Heart right ventricle (tissue), 16 donors: ENCODE measurements at places on chromosomes 7 and 10. TPM values are rescaled to one million over a fixed set of nuclear protein-coding genes. Genes with fewer than 3 reads are reported as not detected.

GRCh38 chr7:17041324-17041723, 159.5 kb upstream of the AGR3 start:
- no peaks in the 10 kb centered on the region for H3K27me3 ChIP-seq
- peak overlapping the region; percentile 2 for H3K4me3 ChIP-seq
- H3K27ac ChIP-seq: peak overlapping the region; percentile 74
- no peak for DNase-seq
- no peaks in the 10 kb centered on the region for H3K36me3 ChIP-seq

- H3K36me3 ChIP-seq: peaks cover 8% of the 10 kb centered on the region
- H3K4me1 ChIP-seq: peaks cover 26% of the 10 kb centered on the region
- H3K4me3 ChIP-seq: no peak overlapping the region
- DNase-seq: peak; percentile 22
- no peaks in the 10 kb centered on the region for H3K27me3 ChIP-seq
- H3K27ac ChIP-seq: no peak overlapping the region
Measured at GRCh38 chr10:24468281-24468751, 255.4 kb downstream of the ARHGAP21 start.

DNA sequence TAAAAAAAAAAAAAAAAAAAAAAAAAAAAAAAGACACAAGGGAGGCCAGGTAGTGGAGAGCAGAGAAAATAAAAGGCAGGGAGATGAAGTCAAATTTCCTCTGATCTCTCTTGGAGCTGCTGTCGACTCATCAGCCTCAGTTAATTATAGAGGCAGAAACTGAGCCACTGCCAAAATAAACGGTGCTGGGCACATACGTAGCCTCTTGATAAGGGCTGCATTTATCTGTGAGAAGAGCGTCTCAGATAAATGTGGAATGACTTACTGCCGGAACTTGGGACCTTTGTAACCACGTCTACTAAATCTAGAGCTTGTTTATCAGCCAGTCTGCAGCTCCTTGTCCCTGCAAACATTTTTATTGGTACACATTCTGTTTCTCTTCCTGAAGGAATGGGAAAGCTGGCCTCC, 162.3 kb downstream of the BAMBI start:
- H3K36me3 ChIP-seq: no peaks in the 10 kb centered on the region
- no peak overlapping the region for H3K4me3 ChIP-seq
- peaks cover 14% of the 10 kb centered on the region for H3K4me1 ChIP-seq
- peak overlapping the region; percentile 75 for H3K27ac ChIP-seq

- no peaks in the 10 kb centered on the region for H3K36me3 ChIP-seq
- peak overlapping the region; percentile 83 for H3K4me3 ChIP-seq
- H3K27me3 ChIP-seq: no peaks in the 10 kb centered on the region
- peaks cover 69% of the 10 kb centered on the region for H3K4me1 ChIP-seq
- peak overlapping the region; percentile 77 for H3K27ac ChIP-seq
Measured at GRCh38 chr7:1459920-1460820, 900 bp upstream of the MICALL2 start.

DNA sequence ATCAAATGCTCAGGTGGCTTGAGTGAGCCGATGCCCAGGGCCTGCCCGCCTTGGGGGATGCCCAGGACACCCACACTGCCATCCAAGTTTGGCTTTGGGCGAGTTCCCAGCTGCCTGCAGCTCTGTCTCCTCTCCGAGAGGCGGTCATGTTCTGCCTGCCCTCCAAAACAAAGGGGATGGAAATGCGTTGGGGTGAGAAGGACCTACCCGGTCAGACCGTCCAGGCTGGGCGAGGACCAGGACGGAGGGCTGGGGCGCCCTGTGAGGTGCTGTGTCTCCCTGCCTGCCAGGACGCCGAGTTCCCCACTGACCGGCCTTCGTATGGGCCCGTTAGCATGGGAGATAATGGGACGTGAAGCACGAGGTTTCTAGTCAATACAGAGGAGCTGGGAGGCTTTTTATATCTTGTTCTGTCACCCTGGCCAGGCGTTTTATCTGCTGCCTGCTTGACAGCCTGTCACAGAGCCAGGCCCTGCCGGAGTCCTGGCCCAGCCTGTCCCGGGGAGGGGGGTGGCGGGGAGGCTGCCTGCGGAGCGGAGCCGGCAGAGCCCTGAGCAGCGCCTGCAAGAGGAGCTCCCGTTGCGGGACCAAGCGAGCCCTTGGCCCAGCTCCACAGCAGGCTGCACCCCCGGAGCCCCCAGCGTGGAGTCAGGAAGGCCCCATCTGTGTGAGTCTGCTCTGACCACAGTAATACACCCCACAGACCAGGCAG, 22.0 kb upstream of the ELFN1 start:
- peak overlapping the region; percentile 82 for H3K27ac ChIP-seq
- peaks cover 20% of the 10 kb centered on the region for H3K4me1 ChIP-seq
- H3K27me3 ChIP-seq: peaks cover 56% of the 10 kb centered on the region
- no peaks in the 10 kb centered on the region for H3K36me3 ChIP-seq
- H3K4me3 ChIP-seq: peak overlapping the region; percentile 25
- peak; percentile 83 for DNase-seq

Gene TMEM236
- total RNA-seq: 2.5 TPM

Gene GDF10
- total RNA-seq: 0.11 TPM

DNA sequence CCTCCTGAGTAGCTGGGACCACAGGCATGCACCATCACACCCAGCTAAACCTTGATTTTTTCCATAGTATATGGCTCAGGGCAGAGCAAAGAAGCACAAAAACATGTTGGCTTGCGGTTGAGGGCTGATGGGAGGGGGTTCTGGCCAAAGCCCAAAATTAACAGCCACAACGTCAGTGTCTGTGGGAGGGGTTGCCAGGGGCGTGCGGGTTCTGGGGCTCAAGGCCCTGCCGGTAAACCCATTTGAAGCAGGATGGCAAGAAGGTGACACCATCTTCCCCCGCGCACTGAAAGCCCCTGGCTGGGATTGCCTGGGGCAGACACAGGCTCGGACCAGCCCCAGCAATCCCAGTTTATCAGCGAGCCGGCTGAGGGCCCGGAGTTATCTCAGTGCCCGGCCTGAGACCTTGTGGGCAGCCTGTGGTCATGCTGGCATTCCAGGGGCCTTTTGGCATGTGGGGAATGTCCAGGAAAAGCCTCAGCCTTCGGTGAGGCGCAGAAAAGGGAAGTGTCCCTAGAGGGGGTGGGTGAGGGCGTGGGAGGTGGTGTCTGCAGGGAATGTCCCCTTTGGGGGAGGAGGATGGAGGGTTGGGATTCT, 167.7 kb upstream of the TNRC18 start:
- no peaks in the 10 kb centered on the region for H3K36me3 ChIP-seq
- DNase-seq: no peak
- peaks cover 6% of the 10 kb centered on the region for H3K27me3 ChIP-seq
- H3K4me3 ChIP-seq: no peak overlapping the region
- H3K4me1 ChIP-seq: peaks cover 24% of the 10 kb centered on the region

DNA sequence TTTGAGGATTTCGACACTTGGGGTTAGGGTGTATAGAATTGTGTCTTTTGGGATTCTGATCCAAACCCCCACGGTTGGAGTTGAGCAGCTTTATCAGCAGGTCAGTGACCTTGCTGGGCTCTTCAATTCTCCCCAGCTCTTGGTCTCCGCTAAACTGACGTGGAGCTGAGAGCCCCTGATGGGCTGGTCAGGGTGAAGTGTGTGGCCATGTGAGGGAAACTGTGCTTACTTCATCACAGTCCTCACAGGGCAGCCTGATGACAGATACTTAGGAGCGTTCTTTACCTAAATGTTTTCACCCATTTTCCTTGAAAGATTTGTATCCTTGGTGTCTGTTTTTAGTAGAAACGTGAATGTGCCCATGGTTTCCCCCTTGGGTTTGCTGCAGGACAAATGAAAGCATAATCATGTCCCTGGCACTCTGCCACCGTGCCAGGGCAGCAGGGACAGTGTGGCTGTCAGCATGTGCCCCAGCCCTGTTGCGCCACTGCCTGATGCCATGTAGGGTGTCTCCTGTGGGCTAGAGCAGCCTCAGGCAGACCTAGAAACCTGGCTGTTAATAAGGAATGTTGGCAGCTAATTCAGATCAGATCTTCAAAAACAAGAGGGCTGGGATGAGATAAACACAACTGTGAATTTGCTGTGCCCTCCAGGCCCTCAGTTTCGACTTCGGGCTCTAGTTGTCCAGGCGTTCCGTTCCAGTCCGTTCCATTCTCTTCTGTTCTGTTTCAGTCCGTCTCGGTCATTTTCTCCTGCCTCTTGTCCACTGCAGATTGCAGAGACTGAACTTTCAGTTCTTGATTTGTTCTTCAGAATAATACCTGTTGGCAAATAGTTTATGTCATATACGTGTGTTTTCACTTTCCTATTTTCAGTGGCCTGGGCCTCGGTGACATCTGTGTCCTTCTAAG, 96.8 kb downstream of the TRRAP start:
- DNase-seq: peak; percentile 48
- peak overlapping the region; percentile 56 for H3K27ac ChIP-seq
- no peaks in the 10 kb centered on the region for H3K27me3 ChIP-seq
- no peak overlapping the region for H3K4me3 ChIP-seq
- H3K36me3 ChIP-seq: peaks cover 12% of the 10 kb centered on the region
- H3K4me1 ChIP-seq: no peaks in the 10 kb centered on the region

DNA sequence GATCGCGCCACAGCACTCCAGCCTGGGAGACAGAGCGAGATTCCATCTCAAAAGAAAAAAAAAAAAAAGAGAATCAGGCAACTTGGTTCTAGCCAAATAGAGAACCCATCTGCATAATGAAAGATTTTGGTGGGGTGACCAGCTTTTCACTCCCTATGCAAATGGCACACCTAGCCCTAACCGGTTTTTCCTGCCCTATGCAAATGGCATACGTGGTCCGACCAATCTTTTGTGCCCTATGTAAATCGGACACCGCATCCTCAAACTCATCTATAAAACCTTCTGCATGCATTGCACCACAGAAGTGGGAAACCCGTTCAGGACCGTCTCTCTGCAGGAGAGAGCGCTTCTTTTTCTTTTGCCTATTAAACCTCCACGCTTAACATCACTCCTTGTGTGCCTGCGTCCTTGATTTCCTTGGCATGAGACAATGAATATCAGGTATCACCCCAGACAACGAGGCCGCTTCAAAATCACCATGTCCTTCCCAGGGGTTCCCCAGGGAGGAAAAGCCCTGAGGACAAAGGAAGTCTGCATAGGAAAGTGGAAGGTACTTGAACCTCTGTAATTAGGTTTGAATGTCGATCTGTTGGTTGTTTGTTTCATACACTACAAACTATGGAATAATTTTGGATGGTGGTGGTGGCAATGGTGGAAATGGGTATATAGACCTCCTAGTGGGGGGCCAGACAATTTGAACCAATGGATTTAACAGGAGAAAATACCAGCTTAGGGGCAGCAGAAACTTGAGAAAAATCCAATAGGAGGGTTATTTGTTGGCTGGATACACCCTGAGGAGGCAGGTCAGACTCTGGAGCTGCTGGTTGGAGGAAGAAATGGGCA, 396.2 kb downstream of the TYW1 start:
- no peak overlapping the region for H3K4me3 ChIP-seq
- DNase-seq: no peak
- no peaks in the 10 kb centered on the region for H3K36me3 ChIP-seq
- H3K27ac ChIP-seq: no peak overlapping the region

- H3K27me3 ChIP-seq: no peaks in the 10 kb centered on the region
- no peak for DNase-seq
- peak overlapping the region; percentile 35 for H3K4me3 ChIP-seq
- H3K36me3 ChIP-seq: no peaks in the 10 kb centered on the region
Measured at GRCh38 chr10:62636825-62637248, 167.7 kb upstream of the ADO start.

DNA sequence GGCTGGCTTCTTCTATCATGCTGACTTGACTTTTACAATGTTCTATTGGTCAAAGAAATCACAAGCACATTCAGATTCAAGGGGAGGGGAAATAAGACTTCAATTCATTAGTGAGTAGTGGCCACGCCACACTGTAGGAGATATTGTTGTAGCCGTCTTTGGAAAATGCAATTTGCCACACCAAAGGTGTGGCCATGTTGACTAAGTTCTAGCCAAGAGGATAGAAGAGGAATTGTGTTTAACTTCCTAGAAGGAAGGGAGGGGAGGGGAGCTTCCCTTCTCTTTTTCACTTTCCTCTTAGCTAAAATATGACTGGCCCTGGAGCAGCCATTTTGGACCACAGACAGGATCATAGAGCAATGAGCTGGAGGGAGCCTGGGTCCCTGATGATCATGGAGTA, 3.4 kb upstream of the PRKAR2B start:
- no peak for DNase-seq
- H3K4me1 ChIP-seq: peaks cover 7% of the 10 kb centered on the region
- no peak overlapping the region for H3K4me3 ChIP-seq
- H3K27ac ChIP-seq: no peak overlapping the region

DNA sequence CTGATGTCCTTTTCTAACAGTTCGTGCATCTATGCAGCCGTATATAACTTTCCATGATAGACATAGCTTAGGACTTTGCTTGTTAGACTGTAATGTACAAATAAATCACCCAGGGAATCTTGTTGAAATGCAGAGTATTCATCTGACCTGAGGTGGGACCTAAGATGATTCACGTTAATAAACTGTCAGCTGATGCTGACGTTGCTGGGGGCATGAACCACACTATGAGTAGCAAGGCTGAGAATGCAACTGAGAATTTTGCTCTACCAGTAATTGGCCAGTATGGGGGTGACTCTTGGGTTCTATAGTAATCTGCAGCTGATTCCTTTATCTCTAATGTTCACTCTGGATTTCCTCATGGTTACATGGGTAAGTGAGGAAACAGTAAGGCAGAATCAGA, 130.1 kb upstream of the MALRD1 start:
- H3K27ac ChIP-seq: no peak overlapping the region
- H3K36me3 ChIP-seq: no peaks in the 10 kb centered on the region
- no peaks in the 10 kb centered on the region for H3K4me1 ChIP-seq
- DNase-seq: no peak
- H3K4me3 ChIP-seq: no peak overlapping the region
- H3K27me3 ChIP-seq: no peaks in the 10 kb centered on the region

- no peak overlapping the region for H3K4me3 ChIP-seq
- no peak for DNase-seq
- H3K27ac ChIP-seq: no peak overlapping the region
- no peaks in the 10 kb centered on the region for H3K36me3 ChIP-seq
Measured at GRCh38 chr10:96637709-96638108, 50.9 kb upstream of the TM9SF3 start.

DNA sequence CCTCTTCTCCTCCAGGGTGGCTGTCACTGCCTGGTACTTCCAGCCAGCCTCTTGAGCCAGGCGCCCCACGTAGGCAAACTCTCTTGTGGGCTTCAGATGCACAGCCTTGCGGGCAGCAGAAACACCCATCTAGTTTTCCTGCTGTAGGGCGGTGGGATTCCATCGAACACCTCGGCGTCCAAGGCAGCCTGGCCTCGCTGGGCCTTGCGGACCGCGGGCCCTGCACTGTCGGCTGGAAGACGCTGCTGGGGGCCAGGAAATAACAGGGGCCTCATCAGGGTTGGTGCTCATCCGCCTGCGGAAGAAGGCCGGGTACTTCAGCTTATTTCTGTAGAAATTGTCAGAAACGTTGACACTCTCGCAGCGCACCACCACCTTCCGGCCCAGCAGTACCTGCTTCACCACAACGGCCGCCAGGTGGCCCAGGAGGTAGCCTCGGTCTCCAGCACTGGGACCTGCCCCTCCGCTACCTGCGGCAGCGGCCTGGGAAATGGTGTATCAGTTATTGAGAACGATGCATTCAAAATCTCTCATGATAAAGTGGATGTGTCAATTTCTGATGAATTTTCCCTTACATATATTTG, 61.1 kb downstream of the WDFY4 start:
- peaks cover 5% of the 10 kb centered on the region for H3K4me1 ChIP-seq
- no peak for DNase-seq
- H3K36me3 ChIP-seq: no peaks in the 10 kb centered on the region
- H3K27ac ChIP-seq: no peak overlapping the region
- no peaks in the 10 kb centered on the region for H3K27me3 ChIP-seq
- H3K4me3 ChIP-seq: no peak overlapping the region

- H3K36me3 ChIP-seq: peaks cover 14% of the 10 kb centered on the region
- H3K27me3 ChIP-seq: no peaks in the 10 kb centered on the region
- peak overlapping the region; percentile 67 for H3K27ac ChIP-seq
- DNase-seq: peak; percentile 47
- H3K4me1 ChIP-seq: peaks cover 54% of the 10 kb centered on the region
Measured at GRCh38 chr10:3095373-3096139, 28.2 kb downstream of the PFKP start.
